Osteocyte (in vitro differentiated cells): ENCODE measurements at places on chromosomes 12 and 14. TPM values are rescaled to one million over a fixed set of nuclear protein-coding genes. Genes with fewer than 3 reads are reported as not detected.

GRCh38 chr12:704516-705242 lies 41.4 kb upstream of the NINJ2 start:
- no peak overlapping the region for H3K4me3 ChIP-seq
- peaks cover 10% of the 10 kb centered on the region for H3K4me1 ChIP-seq
- H3K27me3 ChIP-seq = peaks cover 6% of the 10 kb centered on the region
- H3K27ac ChIP-seq = no peak overlapping the region
- no peak for DNase-seq
- no peaks in the 10 kb centered on the region for H3K36me3 ChIP-seq

DNA sequence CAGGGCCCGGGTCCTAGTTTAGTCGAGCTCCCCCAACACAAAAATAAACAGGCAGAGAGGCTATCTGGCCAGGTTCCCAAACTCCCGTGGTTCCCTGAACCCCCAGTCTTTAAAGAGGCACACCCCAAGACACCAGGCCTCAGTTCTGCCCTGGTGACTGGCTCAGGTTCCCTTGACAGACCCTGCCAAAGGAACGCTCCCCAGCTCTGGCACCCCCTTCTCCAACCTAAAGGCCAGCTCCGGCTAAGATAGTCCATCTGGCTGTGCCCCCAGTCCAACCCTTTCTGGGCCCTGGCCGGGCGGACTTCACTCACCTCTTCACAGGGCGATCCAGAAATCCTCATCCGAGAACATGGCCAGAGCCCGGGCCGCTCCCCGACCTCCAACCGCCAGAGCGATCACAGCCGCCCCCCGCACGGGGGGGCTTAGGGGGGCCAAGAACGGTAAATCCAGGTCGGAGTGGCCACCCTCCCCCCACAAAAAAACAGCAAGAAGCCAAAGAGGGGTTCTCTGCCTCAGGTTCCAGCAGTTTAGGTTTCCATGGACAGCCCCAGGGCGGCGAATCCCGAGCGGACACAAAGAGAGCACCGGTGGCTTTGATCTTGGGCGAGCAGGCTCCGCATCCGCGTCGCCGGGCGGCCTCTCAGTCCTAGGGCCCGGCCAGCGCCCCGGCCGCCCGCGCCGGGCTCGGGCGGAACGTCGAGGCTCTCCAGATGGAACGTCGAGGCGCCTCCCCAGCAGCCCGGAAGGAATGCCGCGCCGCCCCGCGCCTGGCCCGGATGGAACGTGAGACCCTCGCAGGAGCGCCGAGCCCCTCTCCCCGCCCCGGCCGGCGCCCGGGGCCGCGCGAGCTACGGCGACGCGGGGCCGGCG lies 1.1 kb downstream of the KMT2D start:
- no peak for DNase-seq
- H3K4me1 ChIP-seq = peaks cover 54% of the 10 kb centered on the region
- peak overlapping the region; percentile 84 for H3K27ac ChIP-seq
- H3K27me3 ChIP-seq = no peaks in the 10 kb centered on the region
- peaks cover 9% of the 10 kb centered on the region for H3K36me3 ChIP-seq
- H3K4me3 ChIP-seq = peak overlapping the region; percentile 91

Gene APPL2
- 69.2 and 69.8 TPM in 2 replicates for total RNA-seq

DNA sequence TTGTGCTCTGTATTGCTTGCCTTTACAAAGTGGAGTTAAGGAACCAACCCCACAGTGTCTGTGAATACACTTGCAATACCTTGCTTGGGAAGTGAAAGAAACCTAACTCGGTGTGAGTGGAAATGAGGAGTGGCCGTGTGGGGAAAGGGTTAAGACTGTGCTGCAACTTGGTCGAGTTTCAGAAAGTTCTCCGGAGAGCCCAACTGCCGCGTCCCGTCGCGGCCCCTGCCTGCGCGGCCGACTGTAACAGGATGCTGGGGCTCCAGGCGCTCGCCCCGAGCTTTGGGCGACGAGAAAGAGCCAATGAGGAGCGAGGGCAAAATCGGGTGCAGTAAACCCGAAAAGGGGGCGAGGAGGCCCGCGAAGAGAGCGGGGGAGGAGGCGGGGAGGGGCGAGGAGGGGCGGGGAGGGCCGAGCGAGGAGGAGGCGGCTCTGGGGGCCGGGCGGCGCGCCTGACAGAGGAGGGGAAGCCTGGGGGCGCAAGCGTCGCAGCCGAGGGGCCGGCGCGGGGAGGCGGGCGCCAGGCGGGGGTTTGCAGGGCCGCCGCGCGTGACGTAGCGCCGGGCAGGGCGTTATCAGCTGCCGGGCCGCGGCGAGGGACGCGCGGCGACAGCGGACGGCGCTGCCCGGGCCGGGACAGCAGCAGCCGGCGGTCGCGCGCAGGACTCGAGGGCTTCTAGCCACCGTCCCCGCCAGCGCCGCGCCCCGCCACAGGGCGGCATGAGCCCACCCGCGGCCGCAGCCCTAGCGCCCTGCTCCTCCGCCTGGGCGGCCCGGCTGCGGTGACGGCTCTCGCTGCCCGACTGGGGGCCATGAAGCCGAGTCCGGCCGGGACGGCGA lies at the start of gene DACT1:
Gene DACT1, plus strand, starts transcription at position 572 of the 840 bp plus-strand sequence. Its CDS starts 241 bp downstream, at position 813.
- peaks cover 15% of the 10 kb centered on the region for H3K36me3 ChIP-seq
- peak within 1 kb of the TSS; percentile 96 for H3K27ac ChIP-seq
- H3K4me3 ChIP-seq = peak within 1 kb of the TSS; percentile 93
- H3K4me1 ChIP-seq = peaks cover 39% of the 10 kb centered on the region

DNA sequence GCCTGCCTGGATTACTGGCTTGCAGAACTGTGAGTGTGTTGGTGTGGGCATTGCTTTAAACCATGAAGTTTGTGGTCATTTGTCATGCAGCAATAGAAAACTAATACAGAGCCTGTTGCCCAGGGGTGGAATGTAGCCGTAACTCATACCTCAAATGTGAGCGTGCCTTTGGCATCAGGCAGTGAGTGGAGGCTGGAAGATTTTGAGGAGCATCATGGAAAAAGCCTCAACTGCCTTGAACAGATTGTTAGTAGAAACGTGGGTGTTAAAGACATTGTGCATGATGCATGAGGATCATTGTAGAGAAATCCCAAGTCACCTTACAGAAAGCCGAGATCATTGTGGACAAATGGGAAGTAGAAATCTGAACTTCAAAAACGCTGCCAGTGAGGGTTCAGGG lies 580.5 kb downstream of the AACS start:
- no peaks in the 10 kb centered on the region for H3K36me3 ChIP-seq
- no peak overlapping the region for H3K27ac ChIP-seq
- no peak overlapping the region for H3K4me3 ChIP-seq
- no peaks in the 10 kb centered on the region for H3K27me3 ChIP-seq

Gene HNF1A
- total RNA-seq = not detected in 2 replicates

- no peak overlapping the region for H3K27ac ChIP-seq
- peaks cover 4% of the 10 kb centered on the region for H3K4me1 ChIP-seq
- no peak overlapping the region for H3K4me3 ChIP-seq
- no peaks in the 10 kb centered on the region for H3K27me3 ChIP-seq
- DNase-seq = no peak
Measured at GRCh38 chr14:58541633-58542022, 96.1 kb upstream of the DACT1 start.

DNA sequence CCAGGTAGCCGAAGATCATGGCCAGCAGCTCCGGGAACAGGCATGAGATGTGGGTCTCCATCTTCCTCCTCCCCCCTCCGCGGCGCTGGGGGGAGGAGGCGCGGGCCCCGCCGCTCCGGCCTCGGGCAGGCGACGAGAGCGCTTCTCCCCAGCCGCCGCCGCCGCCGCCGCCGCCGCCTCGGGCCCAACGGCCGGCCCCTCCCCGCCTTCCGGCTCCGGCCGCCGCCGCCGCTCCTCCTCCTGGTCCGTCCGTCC lies 448 bp downstream of the FBXL14 start:
- H3K4me3 ChIP-seq = peak overlapping the region; percentile 89
- H3K27ac ChIP-seq = no peak overlapping the region

DNA sequence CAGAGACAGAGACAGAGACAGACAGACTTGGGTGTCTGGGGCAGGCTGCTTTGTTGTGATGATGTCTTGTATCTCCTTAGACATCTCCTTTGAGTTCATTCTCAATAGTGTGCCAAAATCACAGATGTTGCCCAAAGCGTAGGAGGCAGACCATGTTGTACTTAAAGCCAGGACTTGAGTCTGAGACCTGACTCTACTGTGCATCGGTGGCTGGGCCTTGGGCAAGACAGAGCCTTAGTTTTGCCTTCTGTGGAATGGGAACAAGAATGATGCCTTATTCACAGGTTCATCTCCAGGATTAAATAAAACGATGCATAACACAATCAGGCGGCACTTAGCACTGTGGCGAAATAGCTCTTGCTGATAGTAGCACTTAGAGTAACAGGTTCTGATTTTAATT lies 230.3 kb downstream of the AACS start:
- H3K4me1 ChIP-seq = no peaks in the 10 kb centered on the region
- H3K4me3 ChIP-seq = no peak overlapping the region
- H3K27me3 ChIP-seq = no peaks in the 10 kb centered on the region
- H3K27ac ChIP-seq = no peak overlapping the region
- no peaks in the 10 kb centered on the region for H3K36me3 ChIP-seq

- peaks cover 2% of the 10 kb centered on the region for H3K27me3 ChIP-seq
- no peaks in the 10 kb centered on the region for H3K4me1 ChIP-seq
- H3K36me3 ChIP-seq = no peaks in the 10 kb centered on the region
Measured at GRCh38 chr14:63752449-63753169, 24.7 kb upstream of the SGPP1 start.

GRCh38 chr12:84919271-84919670 lies 6.7 kb upstream of the SLC6A15 start:
- H3K4me3 ChIP-seq = no peak overlapping the region
- DNase-seq = no peak
- no peak overlapping the region for H3K27ac ChIP-seq
- H3K36me3 ChIP-seq = no peaks in the 10 kb centered on the region
- H3K27me3 ChIP-seq = peaks cover 23% of the 10 kb centered on the region
- no peaks in the 10 kb centered on the region for H3K4me1 ChIP-seq

GRCh38 chr14:100240668-100241032 lies 1.7 kb downstream of the YY1 start:
- H3K4me3 ChIP-seq = peak overlapping the region; percentile 84
- H3K4me1 ChIP-seq = peaks cover 55% of the 10 kb centered on the region
- DNase-seq = no peak
- no peaks in the 10 kb centered on the region for H3K27me3 ChIP-seq
- peak overlapping the region; percentile 82 for H3K27ac ChIP-seq

DNA sequence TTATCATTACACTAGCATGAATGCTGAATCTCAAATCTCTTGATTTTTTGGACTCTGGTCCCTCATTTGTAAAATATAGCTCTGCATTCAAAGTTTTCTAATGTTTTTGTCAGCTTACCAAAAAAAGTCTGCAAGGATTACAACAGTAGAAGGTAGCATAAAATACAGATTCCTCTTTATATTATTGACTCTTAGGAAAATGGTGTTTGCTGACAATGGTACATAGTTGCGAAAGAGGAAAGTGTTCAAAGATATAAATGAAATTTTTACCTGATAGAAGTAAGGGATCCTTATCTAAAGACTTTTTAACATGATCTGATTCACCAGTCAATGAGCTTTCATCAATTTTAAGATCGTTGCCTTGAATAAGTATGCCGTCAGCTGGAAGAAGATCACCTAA lies 74.1 kb downstream of the ATP2B1 start:
- DNase-seq = no peak
- H3K27ac ChIP-seq = no peak overlapping the region
- H3K36me3 ChIP-seq = peaks cover 28% of the 10 kb centered on the region
- H3K4me1 ChIP-seq = peaks cover 10% of the 10 kb centered on the region
- no peaks in the 10 kb centered on the region for H3K27me3 ChIP-seq
- no peak overlapping the region for H3K4me3 ChIP-seq

- no peak for DNase-seq
- peaks cover 90% of the 10 kb centered on the region for H3K27me3 ChIP-seq
- no peak overlapping the region for H3K4me3 ChIP-seq
- H3K27ac ChIP-seq = no peak overlapping the region
Measured at GRCh38 chr14:99262977-99263448, 9.0 kb downstream of the BCL11B start.

Gene CFAP73
- not detected in 2 replicates for total RNA-seq
